ENCODE measurements at places on chromosomes 6 and 20.

DNA sequence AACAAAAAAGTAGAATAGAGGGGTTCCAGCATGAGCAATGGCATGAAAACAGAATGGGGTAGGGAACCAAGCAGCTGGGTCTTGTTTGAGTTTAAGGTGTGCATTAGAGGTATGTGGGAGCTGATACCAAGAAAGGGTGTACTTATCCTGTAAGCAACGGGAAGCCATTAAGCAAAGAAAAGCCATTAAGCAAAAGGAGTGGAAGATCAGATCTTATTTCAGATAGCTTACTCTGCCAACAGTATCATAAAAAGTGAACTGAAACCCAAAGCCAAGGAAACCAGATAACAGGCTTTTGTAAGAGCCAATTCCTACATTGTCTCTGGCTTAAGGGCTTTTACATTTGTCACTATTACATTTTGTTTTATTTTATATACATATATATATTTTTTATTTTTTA is 21.3 kb upstream of the BEND6 start:
- no peak for DNase-seq

- DNase-seq = no peak
These were observed 4.7 kb upstream of the ENPP5 start for GRCh38 chr6:46175446-46175845.

GRCh38 chr20:444862-445426 is 17.4 kb downstream of the TBC1D20 start:
- no peak for DNase-seq

GRCh38 chr6:116136933-116137340 is 11.0 kb upstream of the COL10A1 start:
- peak; percentile 10 for DNase-seq

GRCh38 chr6:129212081-129212480 is 329.1 kb downstream of the LAMA2 start:
- DNase-seq = no peak

GRCh38 chr6:138546733-138547185 is 47.5 kb upstream of the NHSL1 start:
- peak; percentile 1 for DNase-seq

GRCh38 chr6:109024784-109025183 is 69.9 kb downstream of the SESN1 start:
- DNase-seq = no peak

- no peak for DNase-seq
These were observed 272.2 kb upstream of the FLRT3 start for GRCh38 chr20:14609328-14610221.

DNA sequence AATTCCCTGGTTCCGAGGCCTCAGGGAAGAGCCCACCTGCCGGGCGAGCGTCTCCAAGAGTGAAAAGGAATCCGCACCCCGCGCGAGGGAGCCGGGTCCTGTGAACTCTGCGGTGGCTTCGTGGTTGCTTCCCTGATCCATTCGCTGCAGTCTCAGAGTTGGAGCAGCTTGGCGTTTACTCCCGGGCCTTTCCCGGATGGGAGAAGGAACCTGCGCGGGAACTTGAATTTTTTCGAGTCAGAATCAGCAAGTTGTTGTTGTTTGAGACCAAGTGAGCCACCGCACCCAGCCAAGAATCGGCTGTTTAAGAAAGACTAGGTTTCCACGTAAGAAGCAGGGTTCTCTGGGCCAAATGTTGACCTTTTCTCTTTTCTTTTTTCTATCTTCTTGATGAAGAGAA is 12.9 kb downstream of the PRSS16 start:
- DNase-seq = no peak

DNA sequence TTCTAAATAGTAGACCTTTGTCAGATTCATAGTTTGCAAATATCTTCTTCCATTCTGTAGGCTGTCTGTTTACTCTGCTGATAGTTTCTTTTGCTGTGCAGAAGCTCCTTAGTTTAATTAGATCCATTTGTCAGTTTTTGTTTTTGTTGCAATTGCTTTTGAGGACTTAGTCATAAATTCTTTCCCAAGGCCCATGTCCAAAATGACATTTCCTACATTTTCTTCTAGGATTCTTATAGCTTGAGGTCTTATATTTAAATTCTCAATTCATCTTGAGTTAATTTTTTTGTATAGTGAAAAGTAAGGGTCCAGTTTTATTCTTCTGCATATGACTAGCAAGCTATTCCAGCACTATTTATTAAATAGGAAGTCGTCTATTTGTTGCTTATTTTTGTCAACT is 287.0 kb downstream of the PACRG start:
- no peak for DNase-seq

DNA sequence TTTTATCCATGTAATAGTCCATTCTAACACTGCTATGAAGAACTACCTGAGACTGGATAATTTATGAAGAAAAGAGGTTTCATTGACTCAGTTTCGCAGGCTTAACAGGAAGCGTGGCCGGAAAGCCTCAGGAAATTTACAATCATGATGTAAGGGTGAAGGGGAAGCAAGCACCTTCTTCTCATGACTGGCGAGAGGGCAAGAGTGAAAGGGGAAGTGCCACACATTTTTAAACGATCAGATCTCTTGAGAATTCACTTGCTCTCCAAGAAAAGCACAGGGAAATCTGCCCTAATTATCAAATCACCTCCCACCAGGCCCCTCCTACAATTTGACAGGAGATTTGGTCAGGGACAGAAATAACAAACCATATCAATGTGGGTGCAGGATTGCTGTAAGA is 859.7 kb downstream of the EPHA7 start:
- DNase-seq = no peak

GRCh38 chr6:90790058-90790457 is 203.2 kb upstream of the MAP3K7 start:
- DNase-seq = no peak

- no peak for DNase-seq
These were observed 7.1 kb downstream of the L3MBTL1 start for GRCh38 chr20:43514648-43514999.

GRCh38 chr20:4134861-4135379 is 119.6 kb upstream of the RNF24 start:
- DNase-seq = no peak

- DNase-seq = no peak
These were observed 5.4 kb downstream of the CCN5 start for GRCh38 chr20:44720621-44720996.

DNA sequence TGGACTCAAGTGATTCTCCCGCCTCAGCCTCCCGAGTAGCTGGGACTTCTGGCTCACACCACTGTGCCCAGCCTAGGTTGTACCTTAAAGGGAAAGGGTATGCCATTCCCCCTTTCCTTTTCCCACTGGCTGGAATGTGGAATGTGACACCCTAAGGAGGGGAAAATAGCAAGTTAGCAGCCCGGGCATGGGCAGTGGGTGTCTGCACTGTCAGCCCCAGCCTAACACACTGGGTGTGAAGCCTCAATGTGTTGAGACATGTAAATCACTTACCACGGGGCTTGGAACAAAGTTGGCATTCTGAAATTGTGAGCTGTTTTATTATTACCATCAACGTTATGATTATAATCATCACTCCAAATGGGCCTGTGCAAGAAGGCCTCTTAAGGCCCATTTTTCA is 80.8 kb upstream of the PTPN1 start:
- DNase-seq = no peak

DNA sequence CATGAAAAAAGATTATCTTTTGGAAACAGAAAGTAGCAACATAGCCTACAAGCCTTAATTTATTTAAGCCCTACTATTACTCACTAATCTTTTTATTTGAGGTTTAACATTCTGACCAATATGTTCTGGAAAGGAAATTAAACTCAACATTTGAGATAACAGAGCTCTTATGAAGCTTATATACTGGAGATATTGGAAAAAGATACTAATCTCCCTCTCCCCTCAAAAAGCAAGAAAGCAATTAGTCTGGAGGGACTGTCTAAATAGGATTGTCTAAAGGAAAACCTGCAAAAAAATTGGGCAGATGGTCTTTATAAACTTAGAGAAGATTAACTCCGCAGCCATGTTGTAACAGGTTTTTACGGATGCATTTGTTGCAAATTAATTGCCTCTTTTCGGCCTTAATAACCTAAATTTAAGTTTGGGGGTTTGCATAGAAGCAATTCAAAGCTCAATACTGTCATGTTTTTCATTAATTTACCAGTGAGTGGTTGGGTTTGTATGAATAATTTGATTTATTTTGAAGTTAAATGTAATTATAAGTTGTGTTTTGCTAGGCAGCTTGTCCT is 79.1 kb downstream of the SHLD1 start:
- DNase-seq = no peak

- no peak for DNase-seq
These were observed 16.9 kb downstream of the SEC23B start for GRCh38 chr20:18524646-18525045.

DNA sequence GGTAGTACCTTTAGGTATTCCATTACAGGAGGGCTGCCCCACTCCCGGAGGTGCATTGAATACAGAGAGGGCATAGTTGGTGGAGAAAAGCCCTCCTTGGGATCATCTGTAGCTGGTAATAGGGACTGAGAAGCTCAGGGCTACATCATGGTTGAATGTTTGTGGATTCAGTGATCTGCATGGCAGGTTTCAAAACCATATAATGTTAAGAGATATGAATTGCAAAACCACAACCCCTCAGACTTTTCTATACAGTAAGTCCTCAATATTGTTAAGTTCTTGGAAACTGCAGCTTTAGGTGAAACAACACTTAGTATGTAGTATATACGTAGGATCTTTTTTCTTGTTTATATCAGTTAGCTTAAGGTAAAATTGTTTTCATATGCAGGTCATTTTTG is 11.3 kb downstream of the TULP4 start:
- DNase-seq = no peak

DNA sequence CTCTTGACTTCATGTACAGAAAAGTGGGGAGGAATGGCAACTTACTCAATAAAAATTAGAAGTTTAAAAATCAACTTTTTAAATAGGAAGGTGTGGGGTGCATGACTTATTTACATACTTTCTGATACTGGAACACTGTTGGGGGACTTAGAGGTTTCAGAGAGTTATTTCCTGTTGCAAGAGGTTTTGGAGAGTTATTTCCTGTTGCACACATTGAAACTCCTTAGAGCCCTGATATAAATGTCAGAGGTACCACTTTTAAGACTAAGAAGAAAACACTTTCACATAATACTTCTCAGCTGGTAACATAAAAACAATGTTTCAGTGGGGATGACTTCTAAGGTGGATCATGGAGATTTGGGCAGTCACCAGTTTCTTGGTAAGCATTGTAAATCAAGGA is 579.9 kb downstream of the MMUT start:
- no peak for DNase-seq
